HFF-Myc (cell line): ENCODE measurements at places on chromosomes 12 and 14.

GRCh38 chr12:132148368-132149045 lies 4.2 kb downstream of the NOC4L start:
- DNase-seq, result no peak

- no peak for DNase-seq
Observed at GRCh38 chr14:52154992-52155650, 86.3 kb upstream of the NID2 start.

- no peak for DNase-seq
Observed at GRCh38 chr12:106883426-106883825, 72.3 kb upstream of the TMEM263 start.

GRCh38 chr14:43166163-43166562 lies 1340.9 kb downstream of the FSCB start:
- no peak for DNase-seq
